Neural progenitor cell (in vitro differentiated cells): ENCODE measurements at places on chromosomes 11 and 22. TPM values are rescaled to one million over a fixed set of nuclear protein-coding genes. Genes with fewer than 3 reads are reported as not detected.
A peak's percentile ranks its signal among the peaks of the same experiment; 100 is the strongest.

Gene TMPRSS13
- total RNA-seq = 0.22 TPM in 1 of 2 replicates, not detected in the other

Gene PRRG4
- total RNA-seq = 0.06 and 0.19 TPM in 2 replicates

Gene NPAS4
- total RNA-seq = 0.65 TPM in 1 of 2 replicates, not detected in the other

Gene NLRP14
- total RNA-seq = 1.3 and 1.8 TPM in 2 replicates

Gene ALDH3B2
- not detected in 2 replicates for total RNA-seq

- peak overlapping the region; percentile 45 for H3K4me3 ChIP-seq
- no peaks in the 10 kb centered on the region for H3K36me3 ChIP-seq
- H3K27ac ChIP-seq = no peak overlapping the region
- no peak for DNase-seq
- peaks cover 9% of the 10 kb centered on the region for H3K4me1 ChIP-seq
Observed at GRCh38 chr11:102268985-102269470, 48.3 kb upstream of the BIRC3 start.

DNA sequence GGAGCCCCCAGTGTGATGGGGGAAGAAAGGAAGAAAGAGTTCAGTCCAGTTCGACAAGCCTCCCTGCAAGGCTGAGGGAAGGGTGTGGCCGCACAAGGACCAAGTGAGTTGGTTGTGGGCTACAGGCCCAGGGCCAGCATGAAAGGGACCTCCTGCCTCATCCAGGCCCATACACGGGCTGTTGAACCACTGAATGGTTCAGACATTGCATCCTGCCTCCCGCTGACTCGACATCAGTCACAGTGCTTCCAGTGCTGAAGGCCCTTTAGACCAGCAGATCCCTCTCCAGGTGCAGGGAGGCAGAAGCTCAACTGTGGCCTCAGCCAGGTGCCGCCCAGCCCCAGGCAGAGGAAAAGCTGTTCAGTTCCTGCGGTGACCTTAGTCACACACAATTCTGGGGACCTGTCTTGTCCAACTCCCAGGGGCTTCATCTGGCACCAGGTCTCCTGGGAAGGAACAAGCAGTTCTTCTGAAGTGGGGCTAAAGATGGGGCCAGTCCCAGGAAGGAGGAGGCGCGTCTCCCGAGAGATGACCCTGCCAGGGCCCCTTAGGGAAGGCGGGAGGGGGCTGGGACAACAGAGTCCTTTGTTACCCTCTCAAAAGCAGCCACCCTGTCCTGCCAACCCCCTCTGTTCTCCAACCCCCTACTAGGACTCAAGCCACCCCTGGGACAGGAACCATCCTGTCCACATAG is 6.6 kb downstream of the ARRB1 start:
- no peak for DNase-seq
- H3K4me3 ChIP-seq = no peak overlapping the region
- H3K27ac ChIP-seq = no peak overlapping the region
- no peaks in the 10 kb centered on the region for H3K27me3 ChIP-seq
- H3K36me3 ChIP-seq = no peaks in the 10 kb centered on the region

DNA sequence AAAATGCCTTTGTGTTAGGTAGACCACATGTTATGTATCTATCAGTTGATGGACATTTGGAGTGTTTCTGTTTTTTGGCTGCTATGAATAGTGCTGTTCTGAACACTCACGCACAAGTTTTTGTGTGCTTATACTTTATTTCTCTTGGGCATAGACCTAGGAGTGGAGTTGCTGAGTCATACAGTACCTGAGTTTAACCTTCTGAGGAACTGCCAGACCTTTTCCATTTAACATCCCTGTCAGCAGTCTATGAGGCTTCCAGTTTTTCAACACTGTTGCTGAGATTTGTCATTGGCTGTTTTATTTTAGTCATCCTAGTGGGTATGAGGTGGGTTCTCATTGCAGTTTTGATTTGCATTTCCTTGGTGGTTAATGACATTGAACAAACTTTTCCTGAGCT is 4.4 kb downstream of the CTTN start:
- peaks cover 6% of the 10 kb centered on the region for H3K4me1 ChIP-seq
- no peak overlapping the region for H3K4me3 ChIP-seq
- H3K27ac ChIP-seq = no peak overlapping the region

GRCh38 chr11:128480066-128480465 is 107.3 kb downstream of the ETS1 start:
- H3K4me3 ChIP-seq = no peak overlapping the region
- no peaks in the 10 kb centered on the region for H3K27me3 ChIP-seq
- DNase-seq = no peak
